Epithelial cell of proximal tubule (primary cell): ENCODE measurements at places on chromosomes 3 and 15.

DNA sequence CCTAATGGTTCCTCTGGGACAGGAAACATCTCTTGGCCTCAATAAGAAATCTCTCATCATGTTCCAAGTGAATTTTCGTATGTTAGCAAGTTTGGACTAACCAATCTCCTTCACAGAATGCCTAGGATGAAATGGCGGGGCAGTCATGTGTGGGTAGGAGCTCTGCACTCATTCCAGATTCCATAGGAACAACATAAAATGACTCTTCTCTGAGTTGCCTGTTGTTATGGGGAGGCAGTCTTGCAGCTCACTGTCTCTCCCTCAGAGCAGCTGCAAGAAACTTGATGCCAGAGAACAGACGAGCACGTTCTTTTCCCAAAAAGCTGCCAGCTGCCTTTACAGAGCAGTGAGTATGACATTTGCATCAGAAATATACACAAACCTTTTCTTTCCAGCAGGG is 34.1 kb downstream of the SPATA12 start:
- DNase-seq: no peak

DNA sequence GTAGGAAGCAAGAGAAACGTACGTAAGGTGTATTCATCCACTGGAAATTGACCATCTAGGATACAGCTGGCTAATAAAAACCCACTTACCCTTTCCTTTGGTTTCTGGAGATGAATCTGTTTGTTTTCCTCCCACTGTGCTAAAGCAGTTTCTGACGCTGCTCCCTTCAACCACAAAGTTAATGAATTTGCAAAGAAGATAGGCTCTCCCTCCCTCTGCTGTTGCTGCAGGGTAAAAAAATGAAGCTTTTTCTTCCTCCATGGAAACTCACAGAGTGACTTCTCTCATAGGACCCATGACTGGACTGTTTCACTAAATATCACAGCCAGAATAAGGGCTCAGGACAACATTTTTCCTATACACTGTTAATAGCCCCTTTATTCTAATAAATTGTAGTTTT is 172.1 kb upstream of the LRRN1 start:
- no peak for DNase-seq

DNA sequence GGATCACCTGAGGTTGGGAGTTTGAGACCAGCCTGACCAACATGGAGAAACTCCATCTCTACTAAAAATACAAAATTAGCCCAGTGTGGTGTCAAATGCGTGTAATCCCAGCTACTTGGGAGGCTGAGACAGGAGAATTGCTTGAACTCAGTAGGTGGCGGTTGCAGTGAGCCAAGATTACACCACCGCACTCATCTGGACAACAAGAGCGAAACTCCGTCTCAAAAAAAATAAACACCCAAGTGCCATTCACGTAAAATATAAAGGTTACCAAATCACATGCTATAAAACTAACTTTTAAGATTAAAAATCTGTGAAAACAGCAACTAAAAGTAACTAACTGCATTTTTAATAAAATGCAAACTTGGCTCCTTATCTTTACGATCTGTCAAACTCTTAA is 8.9 kb downstream of the TRIM59 start:
- no peak for DNase-seq

- no peak for DNase-seq
Observed at GRCh38 chr3:73148682-73149081, 87.2 kb downstream of the EBLN2 start.

DNA sequence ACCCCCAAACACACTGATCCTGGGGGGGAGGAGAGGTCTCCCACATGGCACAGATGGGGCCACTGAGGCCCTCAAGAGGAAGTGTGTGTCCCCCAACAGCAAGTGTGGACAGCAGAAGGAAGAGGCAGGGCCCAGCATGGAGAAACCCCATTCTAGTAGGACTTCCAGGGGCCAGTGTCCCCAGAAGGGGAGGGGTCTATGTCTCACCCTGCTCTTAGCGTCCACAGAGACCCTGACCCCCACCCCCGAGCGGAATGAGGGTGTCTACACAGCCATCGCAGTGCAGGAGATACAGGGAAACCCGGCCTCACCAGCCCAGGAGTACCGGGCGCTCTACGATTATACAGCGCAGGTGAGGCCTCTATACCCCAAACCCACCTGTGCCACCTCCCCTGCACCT is 35.3 kb downstream of the TSPAN3 start:
- DNase-seq: no peak

DNA sequence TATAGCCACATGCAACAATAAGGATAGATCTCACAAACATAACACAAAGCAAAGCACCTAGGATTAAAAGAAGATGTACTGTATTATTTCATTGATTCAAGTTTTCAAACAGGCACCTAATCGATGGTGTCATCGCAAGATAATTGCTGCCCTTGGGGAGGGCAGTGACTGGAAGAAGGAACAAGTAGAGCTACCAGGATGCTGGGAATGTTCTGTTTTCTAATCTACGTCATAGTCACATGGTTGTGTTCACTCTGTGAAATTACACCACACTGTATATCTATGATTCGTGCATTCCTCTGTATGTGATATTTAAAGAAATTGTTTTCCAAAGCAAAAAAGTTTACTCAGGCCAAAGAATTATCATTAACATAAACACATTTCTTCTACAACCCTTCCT is 236.6 kb downstream of the FGF12 start:
- no peak for DNase-seq

- DNase-seq: no peak
Observed at GRCh38 chr3:25783661-25784512, 644 bp upstream of the NGLY1 start.

DNA sequence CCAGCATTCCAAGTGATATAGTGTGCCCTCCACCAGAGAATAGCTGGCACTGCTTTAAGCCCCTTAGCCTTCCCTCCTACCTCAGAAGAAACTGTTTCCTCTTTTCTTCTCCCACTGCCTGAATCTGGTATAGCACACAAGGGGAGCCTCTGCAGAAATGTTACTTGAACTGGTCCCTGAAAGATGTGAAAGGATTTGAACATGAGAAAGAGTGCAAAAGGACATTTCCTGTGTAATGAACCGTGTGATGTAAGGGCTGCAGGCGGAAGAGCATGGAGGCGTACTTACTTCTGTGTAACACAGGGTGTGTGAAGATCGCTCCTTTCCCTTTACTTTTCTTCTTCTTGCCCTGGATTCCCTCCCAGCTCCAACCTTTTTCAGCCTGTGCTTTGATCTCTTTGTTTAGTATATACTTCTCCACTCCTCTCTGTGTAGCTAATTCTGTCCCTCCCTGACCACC is 8.4 kb downstream of the TMOD3 start:
- no peak for DNase-seq

DNA sequence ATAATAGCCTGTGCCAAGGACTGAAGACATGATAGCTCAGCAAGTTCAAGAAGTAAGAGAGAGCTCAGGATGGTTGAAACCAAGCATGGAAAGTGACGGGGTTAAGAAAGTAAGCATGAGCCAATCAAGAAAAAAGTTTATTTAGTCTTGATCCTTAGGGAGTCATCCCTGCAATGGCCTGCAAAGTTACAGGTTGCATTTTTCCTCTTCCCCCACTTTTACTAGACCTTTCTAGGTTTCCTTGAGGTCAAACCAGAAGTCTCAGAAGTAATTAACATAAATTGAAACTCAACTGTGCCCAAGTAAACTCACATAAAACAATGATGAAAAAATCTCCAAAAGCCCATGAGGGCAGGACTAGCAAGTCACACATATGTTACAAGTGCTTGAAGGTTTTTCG is 250.9 kb downstream of the MAGI1 start:
- DNase-seq: no peak
